ENCODE measurements at places on chromosomes 4 and X.

DNA sequence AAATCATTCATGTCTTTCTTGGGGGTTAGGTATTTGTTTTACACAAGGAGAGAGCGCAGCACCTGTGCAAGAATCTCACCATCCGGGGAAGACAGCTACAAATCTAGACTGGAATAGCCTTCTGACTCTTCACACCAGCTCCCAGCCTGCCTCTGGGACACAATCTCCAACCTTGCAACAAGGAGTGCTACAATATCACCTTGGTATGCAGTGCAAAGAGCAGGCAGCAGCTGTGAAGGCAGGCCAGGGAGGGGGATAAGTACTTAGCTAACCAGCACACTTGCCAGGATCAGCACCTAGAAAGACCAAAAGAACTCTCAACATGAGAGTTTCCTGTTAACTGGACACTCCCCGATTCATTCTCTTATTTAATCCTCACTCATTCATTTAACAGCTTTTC lies 235.3 kb downstream of the AR start:
- DNase-seq, result no peak

DNA sequence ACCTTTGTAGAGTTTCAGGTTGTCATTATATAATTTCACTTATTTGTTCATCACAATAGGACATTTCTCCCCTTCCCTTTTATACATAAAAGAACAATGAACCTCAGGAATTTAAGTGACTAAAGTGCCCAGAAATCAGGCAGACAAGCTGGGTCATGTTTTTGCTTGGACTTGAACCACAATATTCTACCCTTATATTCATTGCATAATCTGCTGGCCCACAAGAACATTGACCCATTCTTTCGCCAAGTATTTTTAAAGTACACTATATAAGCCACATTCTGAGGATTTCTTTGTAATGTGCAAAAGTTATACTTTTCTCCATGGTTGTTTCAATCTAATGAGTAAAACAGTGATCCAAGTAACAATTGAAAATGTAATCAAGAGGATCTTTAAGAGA lies 637.5 kb upstream of the SLIT2 start:
- no peak for DNase-seq

- no peak for DNase-seq
These were observed 325.3 kb upstream of the RASGEF1B start for GRCh38 chr4:81796790-81797528.

- DNase-seq, result peak; percentile 27
These were observed 53.4 kb upstream of the CBR4 start for GRCh38 chr4:169063441-169063840.

GRCh38 chr4:10696253-10696652 lies 11.7 kb upstream of the CLNK start:
- DNase-seq, result no peak

DNA sequence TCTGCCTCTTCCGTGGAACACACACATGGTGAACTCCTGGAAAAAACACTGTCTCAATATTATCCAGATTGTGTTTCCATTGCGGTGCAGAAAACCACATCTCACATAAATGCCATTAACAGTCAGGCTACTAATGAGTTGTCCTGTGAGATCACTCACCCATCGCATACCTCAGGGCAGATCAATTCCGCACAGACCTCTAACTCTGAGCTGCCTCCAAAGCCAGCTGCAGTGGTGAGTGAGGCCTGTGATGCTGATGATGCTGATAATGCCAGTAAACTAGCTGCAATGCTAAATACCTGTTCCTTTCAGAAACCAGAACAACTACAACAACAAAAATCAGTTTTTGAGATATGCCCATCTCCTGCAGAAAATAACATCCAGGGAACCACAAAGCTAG lies 87.9 kb downstream of the TET2 start:
- DNase-seq, result no peak

DNA sequence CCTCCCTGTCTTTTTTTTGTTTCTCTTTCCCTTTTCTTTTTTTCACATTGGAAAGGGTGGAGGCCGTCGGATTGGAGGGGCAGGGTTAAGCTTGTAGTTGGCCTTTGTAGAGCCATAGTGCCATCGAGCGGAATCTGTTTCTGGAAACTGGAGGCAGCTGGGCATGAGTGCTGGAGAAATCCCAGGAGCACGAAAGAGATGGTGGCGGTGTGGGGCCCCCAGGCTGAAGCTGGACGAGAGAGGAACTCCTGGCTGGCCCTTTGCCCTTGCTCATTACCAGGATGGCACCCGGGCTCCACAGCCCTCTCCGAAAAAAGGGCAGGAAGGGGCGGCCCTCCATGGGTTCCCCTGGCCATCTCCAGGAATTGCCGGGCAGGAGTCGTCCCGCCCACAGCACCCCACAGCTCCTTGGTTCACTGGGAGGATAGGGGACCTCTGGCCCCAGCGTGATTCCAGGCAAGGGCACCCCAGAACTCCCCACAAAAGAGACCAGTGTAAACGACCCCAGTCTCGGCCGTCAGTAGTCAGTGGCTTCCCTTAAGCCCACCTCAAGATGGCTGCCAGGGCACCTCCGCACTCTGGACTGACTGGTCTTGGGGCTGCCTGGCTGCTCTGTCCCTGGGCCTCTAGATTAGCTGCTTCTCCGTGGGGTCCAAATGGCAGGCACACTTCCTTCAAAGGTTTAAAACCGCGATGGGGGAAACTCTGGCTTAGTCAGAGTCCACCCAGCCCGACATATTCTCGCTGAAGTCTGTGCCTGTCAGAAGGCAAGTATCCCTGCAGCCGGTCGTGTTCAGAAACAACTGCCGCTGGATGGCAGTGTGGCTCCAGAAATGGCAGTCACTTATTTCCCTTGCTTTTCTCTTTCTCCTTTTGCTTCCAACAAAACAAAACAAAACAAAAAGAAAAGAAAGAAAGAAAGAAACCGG lies 74.1 kb downstream of the NBDY start:
- DNase-seq, result peak; percentile 49

DNA sequence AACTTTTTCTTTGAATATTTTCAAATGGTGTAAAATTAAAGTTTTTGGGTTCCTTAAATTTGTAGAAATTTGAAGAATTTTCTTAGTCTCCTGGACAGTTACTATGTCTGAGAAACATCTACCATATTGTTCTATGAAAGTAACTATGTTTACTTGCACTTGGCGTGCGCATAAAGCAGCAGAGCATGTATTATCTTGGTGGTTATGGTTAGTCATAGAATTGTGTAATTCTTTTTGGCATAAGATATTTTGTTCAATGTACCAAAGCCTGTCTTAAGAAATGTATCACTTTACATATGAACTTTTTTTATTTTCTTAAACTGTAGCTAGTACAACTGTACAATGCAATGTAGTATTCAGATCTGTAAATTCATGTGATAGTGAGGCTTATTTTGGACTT lies 49.2 kb downstream of the CDS1 start:
- DNase-seq, result peak; percentile 94

DNA sequence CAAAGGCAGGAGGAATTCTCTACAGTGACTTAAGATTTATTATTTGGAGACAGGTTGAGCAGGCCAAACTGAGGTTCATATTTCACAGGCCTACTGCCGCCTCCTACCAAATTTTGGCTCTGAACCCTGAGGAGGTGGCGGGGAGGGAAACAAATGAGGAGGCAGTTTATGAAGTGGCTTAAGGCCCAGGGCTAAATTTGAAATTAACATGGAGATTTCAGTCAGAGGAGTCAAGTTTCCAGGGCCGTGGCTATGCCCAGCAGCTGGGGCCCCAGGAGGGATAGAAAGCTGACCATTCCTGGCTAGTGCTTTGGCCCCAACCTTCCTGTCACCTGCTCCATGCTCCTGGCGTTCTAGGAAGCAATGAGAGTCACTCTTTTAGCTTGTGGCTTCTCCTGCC lies 73.4 kb upstream of the ARHGAP36 start:
- no peak for DNase-seq

DNA sequence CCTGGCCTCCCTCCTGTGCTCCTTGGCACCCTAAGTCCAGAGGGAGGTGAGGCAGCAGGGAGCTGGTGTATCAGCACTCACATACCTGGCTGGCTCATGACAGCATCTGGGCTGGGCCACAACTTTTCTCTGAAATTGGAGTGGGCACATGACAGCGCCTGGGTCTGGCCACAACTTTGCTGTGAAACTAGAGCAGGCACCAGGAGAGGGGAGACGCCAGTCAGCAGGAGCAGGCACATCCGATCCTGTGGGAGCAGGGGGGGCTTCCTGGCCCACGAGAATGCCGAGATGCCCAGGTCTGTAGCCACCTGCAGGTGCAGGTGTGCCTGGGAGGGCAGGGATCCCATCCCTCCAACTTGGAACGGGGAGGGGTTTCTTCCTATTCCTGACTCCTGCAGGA lies 69.7 kb upstream of the PPP3CA start:
- no peak for DNase-seq

GRCh38 chr4:67871867-67872266 lies 11.9 kb downstream of the TMPRSS11D start:
- peak; percentile 62 for DNase-seq

GRCh38 chrX:19256986-19257385 lies 86.7 kb upstream of the PDHA1 start:
- no peak for DNase-seq

DNA sequence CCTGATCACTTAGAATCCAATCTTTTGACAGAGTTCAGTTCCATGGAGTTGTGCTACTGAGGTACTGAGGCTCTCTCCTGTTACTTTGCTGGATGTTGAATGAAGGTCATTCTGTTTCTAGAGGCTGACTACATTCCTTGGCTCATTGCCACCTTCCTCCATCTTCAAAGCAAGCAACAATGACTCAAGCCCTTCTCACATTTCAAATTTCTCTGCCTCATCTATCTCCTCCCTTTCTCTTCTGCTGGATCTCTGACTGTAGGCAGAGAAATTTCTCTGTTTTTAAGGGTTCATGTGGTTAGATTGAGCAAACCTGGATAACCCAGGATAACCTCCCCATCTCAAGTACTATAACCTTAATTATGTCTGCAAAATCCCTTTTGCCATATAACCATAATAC lies 775.4 kb downstream of the STPG2 start:
- peak; percentile 3 for DNase-seq

DNA sequence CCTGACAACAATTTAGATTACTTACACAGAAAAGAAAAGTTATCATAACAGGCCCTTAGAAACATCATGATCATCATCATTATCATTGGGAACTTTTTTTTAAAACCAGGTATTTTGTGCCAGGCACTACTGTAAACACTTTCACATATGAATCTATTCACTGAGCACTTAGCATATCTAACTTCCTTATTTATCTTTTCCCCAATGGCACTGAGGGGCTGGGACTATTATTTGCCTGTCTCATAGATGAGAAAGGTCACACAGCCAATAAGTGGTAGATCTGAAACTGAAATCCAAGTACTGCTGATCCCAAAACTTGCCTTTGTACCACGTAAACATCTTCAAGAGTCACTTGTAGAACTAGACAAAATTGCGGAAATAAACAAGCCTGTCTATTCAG lies 184.2 kb upstream of the RBPJ start:
- no peak for DNase-seq

DNA sequence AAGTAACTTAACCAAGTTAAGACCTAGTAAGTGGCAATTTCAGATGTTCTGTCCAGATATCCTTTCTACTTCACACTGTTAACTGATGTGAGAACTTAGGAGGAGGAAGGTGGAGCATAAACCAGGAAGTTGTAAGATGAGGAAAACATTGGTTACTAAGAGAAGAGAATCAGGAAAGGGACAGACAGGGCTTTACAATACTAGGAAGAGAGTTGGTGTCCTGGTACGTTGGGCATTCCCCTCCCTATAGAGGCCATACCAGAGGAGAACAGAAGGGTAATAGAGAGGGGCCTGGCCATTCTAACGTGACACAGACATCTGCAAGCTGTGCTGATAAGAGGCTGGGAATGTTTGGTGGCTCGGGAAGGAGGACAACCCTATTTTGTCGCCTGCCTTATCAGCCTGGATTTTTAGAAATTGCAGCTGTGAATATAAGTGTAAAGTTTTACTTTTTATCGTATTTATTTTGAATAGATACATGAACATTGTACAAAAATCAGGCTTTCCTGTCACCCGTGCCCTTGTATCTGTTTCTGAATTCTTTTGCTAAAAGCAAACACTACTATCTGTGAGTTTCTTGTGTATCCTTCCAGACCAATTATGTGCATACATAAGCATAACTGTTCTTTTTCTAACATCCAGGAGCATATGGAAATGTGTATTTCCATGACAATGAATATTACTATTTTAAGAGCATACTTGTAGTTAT lies 53.5 kb upstream of the HPRT1 start:
- DNase-seq, result no peak

GRCh38 chr4:137800861-137801260 lies 268.6 kb upstream of the PCDH18 start:
- DNase-seq, result no peak

GRCh38 chr4:138616775-138617174 lies 374.6 kb upstream of the SLC7A11 start:
- DNase-seq, result peak; percentile 94

DNA sequence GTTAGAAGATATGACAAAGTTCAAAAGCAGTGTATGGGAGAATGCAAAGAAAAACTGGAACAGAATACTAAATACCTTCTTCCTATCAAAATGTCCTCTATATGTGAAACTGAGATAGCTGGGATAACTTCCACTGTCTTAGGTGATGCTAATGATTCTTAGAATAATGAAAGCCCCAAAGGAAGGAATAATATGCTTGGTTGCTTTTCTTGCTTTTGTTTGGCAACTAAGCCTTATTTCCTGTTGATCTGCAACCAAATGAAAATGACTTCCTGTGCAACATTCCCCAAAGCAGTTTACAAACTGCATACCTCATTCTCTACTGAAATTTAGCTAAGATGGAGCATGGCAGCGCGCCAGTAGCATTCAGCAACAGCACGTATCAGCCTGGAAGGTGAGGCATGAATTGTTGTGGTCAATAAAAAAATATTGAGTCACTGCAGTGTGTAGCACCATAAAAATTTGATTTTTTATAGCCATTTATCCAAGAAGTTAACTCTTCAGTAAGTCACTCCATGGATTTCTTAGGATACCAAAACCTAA lies 18.7 kb downstream of the NDNF start:
- peak; percentile 13 for DNase-seq

DNA sequence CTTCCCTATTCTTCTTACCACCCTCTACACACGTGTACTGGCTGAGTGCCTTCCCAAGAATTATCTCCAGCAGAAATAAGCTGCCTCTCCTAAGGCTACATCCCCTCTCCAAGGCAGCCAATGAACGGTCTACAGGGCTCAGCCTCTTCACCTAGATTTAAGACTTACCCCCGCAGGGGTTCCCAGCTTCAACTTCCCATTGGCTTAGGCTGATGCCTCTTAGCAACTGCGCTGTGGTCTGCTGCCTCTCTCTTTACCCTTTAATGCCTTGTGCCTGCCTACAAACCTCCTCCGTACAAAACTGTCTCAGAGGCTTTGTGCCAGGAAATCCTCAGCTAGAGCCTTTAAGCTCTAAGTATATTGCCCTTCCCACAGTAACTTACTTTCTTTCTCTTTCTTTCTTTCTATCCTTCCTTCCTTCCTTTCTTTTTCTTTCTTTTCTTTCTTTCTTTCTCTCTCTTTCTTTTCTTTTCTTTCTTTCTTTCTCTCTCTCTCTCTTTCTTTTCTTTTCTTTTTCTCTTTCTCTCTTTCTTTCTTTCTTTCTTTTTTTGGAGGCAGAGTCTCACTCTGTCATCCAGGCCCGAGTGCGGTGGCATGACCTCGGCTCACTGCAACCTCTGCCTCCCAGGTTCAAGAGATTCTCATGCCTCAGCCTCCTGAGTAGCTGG lies 15.1 kb upstream of the PIGA start:
- DNase-seq, result no peak

GRCh38 chr4:159937595-159937994 lies 834.7 kb downstream of the RAPGEF2 start:
- DNase-seq, result no peak
